ENCODE measurements at places on chromosomes 13 and 19. TPM values are rescaled to one million over a fixed set of nuclear protein-coding genes. Genes with fewer than 3 reads are reported as not detected.

Gene CEACAM1
- polyA plus RNA-seq, result 3.8 TPM

Gene EPS8L1
- 3.3 TPM for polyA plus RNA-seq

GRCh38 chr13:113849546-113849945, 14.3 kb downstream of the GAS6 start:
- no peak for DNase-seq

- DNase-seq, result no peak
Observed at GRCh38 chr19:23788411-23788810, 29.7 kb upstream of the ZNF681 start.

- DNase-seq, result no peak
Observed at GRCh38 chr13:78606471-78607408, 3.4 kb upstream of the POU4F1 start.

All from muscle of leg (tissue), 16 donors.